ENCODE measurements at places on chromosomes 16 and 17. TPM values are rescaled to one million over a fixed set of nuclear protein-coding genes. Genes with fewer than 3 reads are reported as not detected.

Gene C16orf96
- total RNA-seq = not detected

Gene FBXO39
- total RNA-seq = 7.1 TPM

Gene NUP88
- 102 TPM for total RNA-seq

Gene VAT1L
- 3.9 TPM for total RNA-seq

Gene SLFN12L
- total RNA-seq = 0.25 TPM

Gene SPEM2
- total RNA-seq = not detected

Gene HBA1
- total RNA-seq = not detected

Gene CD79B
- total RNA-seq = 1.1 TPM

Gene PDF
- total RNA-seq = 7.9 TPM

Gene MPHOSPH6
- total RNA-seq = 19.9 TPM

Gene RAB26
- total RNA-seq = 0.49 TPM

Gene CDK12
- 13.9 TPM for total RNA-seq
